ENCODE measurements at places on chromosomes 3 and 15. TPM values are rescaled to one million over a fixed set of nuclear protein-coding genes. Genes with fewer than 3 reads are reported as not detected.

Gene PLCH1
- 0.08 TPM for total RNA-seq

Gene P3H2
- 0.64 TPM for total RNA-seq

Gene PYGO1
- total RNA-seq, result not detected

Gene CSTA
- 3.1 TPM for total RNA-seq

Gene PPCDC
- total RNA-seq, result 27.0 TPM

Gene ETFA
- total RNA-seq, result 93.1 TPM

Gene LRRC34
- 0.48 TPM for total RNA-seq

Gene DPPA2
- total RNA-seq, result not detected

Gene CHRNA5
- total RNA-seq, result 0.45 TPM

Gene ZNF592
- 38.0 TPM for total RNA-seq

Gene DNASE1L3
- not detected for total RNA-seq

Gene PPP2R3A
- 0.43 TPM for total RNA-seq
